ENCODE measurements at places on chromosomes 1 and 21. TPM values are rescaled to one million over a fixed set of nuclear protein-coding genes. Genes with fewer than 3 reads are reported as not detected.

HS2ST1 gene
- 9.6 TPM for total RNA-seq

STYXL2 gene
- not detected for total RNA-seq

- DNase-seq = no peak
Observed at GRCh38 chr1:198495631-198496030, 44.8 kb downstream of the ATP6V1G3 start.

- DNase-seq = peak; percentile 65
Observed at GRCh38 chr1:206856674-206857464, 8.6 kb upstream of the IL20 start.

DNA sequence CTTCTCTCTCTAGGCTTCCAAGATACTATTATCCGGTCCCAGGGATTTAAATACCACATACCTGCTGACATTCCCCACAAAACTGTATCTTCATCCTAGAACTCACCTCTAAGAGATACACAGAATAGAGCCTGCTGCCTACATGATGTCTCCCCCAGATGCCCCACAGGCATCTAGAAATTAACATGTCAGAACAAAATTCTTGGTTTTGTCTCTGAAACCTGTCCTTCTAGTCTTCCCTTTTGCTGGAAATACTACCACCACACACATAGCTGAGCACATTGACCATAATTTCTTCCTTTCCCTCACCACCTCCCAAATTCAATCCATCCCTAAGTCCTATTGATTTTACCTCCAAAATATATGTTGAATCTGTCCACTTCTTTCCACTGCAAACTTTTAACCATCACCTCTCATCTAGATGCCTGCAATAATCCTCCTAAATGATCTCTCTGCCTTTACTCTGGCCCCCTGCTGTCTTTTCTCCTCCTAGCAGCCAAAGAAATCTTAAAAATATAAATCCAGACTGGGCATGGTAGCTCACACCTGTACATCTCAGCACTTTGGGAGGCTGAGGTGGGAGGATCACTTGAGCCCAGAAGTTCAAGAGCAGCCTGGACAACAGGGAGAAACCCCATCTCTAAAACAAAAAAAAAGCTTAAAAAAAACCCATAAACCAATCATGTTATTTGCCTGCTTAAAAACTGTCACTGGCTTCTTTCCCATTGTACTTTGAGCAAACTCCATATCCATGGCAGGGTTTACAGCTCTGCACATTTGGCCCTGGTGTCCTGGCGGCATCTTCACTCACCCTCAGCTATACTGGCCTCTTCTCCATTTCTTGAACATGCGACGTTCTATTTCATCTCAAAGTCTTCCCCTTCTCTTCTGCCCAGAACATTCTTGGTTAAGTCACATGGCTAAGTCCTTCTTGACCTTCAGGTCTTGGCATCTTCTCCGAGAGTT lies 6.2 kb upstream of the FAM76A start:
- peak; percentile 62 for DNase-seq
